Naive thymus-derived CD8-positive, alpha-beta T cell (primary cell): ENCODE measurements at places on chromosomes 5 and 9.

DNA sequence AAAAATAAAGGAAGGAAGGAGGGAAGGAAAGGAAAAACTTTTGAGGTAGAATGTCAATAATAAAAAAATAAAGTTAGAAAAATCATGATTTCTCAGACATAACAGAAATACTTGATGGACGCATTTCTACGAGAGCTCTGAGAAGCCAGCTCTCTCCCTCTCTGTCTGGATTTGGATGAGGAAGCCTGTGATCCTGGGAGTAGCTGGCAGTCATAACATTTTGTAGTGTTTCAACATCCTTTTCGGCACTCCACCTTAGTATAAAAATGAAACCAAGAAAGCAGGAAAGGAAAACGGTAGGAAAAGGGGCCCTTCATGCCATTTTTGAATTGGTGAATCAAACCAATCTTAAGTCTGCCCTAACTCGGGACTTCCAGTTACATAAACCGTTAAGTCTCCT, 321.3 kb downstream of the EPB41L4A start:
- no peak for DNase-seq

DNA sequence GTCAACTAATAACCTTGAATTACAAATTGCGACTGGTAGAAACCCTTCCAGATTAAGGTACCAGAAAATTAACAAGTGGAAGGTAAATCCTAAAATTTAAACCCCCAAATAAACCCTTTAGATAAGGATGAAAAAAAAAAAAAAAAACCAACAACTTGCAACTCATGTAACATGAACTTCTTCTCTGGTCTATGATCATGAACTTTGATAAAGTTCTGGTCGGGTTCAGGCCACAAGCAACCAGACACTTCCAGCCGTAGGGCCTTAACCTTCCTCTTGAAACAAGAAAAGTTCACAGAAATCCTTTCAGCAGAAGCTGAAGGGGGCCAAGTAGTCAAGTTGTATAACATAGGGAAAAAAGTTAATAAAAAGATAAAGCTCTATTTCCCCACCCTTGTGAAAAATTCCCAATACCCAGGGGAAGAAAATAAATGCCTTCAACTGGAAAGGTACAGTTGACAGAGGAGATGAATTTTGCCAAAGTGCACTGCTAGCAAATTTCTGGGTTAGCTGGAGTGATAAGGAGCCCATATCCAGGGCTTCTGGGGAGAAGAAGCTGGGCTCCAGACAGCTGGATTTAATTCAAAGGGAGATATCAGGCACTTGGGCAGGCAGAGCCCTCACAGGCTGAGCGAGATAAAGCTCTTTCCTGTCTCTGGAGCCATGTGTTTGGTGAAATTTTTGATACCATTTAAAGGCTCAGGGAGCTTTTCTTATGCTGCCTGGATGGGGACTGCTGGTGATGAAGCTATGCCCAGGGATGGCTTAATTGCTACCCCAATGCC, 234.2 kb upstream of the PANK3 start:
- DNase-seq, result no peak

DNA sequence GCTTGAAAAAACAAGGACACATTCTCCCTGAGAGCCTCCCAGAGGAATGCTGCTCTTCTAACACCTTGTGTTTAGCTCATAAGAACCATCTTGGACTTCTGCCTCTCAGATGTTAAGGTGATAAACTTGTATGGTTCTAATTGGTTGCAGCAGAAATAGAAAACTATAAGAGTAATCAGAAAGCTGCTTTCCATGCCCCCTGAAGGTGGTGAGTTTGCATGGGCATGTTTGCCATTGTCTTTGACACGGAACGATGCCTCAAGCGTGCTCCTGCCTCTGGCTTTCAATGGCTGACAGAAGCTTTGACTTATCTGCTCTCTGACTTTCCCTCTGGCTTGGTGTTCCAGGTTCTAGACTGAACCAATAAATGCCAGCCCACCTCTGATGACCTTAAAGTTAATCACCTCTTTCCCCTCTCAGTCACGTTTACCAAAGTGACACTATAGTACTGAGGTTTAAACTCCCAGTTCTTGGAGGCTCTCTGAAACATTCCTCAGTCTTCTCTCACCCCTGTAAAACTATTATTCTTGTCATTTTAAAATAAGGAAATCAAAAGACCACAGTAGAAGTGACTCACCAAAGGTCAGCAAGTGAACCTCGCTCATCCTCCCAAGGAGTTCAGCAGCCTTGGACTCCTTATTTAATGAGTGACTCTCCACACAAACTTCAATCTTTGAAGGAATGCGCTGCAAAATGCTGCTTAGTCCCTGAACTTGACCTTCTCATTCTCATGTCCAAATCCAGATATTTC, 103.6 kb downstream of the PIK3R1 start:
- no peak for DNase-seq

DNA sequence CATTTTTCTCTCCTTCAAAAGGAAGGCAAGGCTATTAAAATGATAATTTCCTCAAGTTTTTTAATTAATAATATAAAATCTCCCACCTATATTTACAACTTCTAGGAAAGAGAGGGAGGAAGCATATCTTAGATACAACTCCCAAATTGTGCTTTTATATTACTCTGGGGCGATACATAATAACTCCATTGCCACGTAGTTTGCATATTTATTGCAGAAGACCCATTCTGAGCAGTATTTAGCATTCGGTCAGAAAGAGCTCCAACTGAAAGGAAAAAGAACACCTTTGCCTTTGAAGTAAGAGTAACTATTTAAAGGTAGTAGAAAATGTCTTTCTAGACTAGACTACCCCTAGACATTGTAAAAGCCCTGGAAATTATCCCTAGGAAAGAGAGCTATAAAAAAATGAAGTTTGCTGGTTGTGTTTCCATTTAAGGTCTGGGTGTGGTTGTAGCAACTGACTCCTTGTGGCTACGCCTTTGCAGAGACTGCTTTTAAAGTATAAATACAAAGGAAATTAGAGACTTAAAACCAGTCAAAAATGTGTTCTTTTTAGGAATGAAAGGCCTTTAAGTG, 566.1 kb downstream of the ZNF608 start:
- no peak for DNase-seq

DNA sequence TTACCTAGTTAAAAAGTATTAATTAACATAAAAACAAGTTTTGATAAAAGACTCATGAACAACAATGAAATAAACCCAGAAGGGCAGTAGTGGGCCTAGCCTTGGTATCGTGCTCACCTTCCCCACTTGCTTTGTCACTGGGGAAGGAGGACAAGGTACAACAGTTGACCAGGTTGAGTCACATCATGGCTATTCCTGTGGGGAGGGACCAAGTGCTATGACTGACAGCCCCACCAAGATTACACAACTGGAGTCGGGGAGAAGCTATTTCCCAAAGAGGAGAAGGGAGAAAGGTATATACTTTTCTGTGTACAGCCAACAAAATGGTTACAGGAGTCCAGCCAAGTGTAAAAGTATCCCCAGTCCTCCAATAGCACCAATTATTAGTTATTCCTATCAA, 251.3 kb upstream of the RFX3 start:
- no peak for DNase-seq

GRCh38 chr9:38622951-38623350, 2.6 kb upstream of the ANKRD18A start:
- DNase-seq, result no peak

DNA sequence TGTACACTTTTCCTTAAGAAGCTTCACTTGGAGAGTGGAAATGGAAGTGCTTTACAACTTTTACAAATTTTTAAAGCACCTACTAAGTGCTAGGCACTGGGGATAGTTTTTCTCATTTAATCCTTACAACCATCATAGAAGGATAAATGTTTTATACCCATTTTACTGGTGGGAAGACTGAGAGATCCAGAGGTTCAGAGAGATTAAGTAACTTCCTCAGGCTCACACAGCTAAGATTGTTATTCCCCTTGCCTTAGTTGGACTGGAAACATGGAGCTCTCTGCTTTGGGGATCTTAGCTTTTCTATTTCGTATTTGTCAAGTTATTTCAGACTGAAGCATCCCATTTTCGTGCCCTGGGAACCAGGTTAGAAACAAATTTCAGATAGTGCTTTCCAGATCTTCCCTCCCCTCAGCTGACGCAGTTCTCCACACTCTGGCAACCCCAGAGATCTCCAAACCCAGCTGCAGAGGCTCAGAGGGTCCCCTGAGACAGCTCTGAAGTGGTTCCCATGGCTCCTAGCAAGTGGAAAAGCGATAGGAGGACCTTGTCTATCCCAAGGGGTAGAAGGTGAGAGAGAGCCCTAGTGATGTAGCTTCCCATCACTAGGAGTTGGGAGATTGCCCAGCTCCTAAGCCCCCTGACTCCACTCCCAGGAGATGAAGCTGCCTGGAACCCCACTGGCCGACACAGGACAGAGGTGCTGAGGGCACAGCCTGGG, 16.2 kb upstream of the GABBR2 start:
- no peak for DNase-seq

GRCh38 chr5:154273028-154273617, 82.6 kb downstream of the GALNT10 start:
- no peak for DNase-seq

- DNase-seq, result no peak
These were observed 103.3 kb downstream of the AUH start for GRCh38 chr9:91258451-91258850.

- DNase-seq, result no peak
These were observed 109.3 kb downstream of the JAKMIP2 start for GRCh38 chr5:147673266-147673665.

GRCh38 chr5:133006653-133007052, 19.7 kb downstream of the ZCCHC10 start:
- no peak for DNase-seq

GRCh38 chr5:3105581-3105980, 354.1 kb upstream of the IRX2 start:
- no peak for DNase-seq

GRCh38 chr5:132765311-132766019, 11.6 kb downstream of the SEPTIN8 start:
- DNase-seq, result no peak

DNA sequence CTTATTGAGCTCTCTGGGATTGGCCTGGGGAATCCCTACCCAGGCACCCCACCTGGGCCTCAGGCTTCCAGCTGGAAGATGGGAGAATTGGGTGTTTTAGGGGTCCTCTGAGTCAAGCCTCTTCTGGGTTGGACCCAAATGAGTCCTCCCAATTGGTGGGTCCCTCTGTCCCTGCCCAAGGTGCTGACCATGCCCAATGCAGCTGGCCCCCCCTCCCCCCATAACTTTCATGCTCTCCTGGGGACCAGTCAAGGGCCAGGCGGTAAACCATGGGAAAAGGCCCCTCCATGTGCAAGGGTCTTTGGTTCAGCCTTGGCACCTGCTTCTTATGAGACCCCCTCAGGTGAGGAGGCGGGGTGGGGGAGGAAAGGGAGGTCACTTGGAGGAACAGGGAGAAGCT, 3.4 kb upstream of the PSD2 start:
- DNase-seq, result no peak

DNA sequence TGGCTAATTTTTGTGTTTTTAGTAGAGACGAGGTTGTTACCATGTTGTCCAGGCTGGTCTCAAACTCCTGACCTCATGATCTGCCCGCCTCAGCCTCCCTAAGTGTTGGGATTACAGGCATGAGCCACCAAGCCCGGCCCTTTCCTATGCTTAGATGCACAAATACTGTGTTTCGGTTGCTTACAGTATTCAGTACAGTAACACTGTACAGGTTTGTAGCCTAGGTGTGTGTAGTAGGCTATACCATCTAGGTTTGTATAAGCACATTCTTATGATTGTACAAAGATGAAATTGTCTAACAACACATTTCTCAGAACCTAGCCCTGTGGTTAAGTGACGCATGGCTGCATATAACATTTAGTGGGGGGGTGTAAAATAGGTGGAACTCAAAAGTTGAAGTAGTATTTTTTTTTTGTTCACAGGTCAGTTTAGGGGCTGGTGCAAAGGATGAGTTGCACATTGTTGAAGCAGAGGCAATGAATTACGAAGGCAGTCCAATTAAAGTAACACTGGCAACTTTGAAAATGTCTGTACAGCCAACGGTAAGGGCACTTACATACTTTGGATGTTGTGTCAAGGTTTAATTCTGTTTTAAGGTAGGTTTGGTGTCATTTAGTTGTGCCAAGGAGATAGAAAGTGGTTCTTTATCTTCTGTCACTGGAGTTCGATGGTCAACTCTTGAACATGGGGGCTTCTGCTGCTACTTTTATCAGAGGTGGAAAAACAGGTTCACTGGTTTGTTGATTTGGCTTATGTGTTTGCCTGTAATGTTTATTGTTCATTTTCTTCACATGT, 3.4 kb downstream of the NPM1 start:
- no peak for DNase-seq

DNA sequence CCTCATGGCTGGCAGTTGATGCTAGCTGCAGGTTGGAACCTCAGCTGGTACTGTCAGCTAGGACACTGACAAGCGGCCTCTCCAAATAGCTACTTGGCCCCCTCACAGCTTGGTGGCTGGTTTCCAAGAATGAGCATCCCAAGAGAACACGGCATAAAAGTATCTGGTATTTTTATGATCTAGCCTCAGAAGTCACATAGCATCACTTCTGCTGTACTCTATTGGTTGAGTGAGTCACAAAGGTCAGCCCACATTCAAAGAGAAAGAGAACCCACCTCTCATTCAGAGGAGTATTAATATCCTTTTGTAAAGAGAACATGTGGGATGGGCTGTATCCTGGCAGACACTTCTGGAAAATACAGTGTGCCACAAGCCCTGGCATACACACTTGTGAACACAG, 6.0 kb upstream of the SIL1 start:
- DNase-seq, result no peak

DNA sequence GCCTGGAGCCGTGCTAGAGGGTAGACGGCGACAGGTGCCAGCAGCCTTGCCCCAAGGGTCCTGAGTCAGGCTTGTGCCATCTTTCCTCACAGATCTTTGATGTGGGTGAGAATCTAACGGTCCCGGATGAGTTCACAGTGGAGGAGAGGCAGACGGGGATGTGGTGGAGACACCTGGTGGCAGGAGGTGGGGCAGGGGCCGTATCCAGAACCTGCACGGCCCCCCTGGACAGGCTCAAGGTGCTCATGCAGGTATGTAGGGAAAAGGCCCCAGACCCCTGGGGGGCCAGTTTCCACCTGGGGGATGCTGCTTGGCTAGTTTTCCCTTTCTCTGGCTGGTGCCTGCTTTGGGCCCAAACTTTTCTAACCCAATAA, 24.0 kb downstream of the PTGES2 start:
- no peak for DNase-seq

DNA sequence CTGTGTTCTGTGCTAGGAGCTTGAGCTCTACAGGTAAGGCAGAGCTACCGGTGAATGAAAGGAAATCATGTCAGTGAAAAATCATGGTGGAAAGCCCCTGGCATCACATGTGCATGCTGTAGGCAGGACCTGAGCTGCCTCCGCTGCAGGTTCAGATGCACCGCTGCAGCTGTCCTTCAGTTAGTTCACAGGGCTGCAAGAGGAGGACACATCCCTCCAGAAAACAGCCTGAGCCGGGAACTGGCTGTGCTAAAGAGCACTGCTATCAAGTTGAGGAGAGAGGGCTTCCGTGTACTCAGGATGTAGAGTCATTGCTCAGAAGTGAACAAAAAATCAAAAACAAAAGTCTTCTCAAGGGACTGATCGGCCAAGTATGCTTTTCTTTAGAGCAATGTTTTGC, 138.6 kb downstream of the ERCC6L2 start:
- peak; percentile 68 for DNase-seq

DNA sequence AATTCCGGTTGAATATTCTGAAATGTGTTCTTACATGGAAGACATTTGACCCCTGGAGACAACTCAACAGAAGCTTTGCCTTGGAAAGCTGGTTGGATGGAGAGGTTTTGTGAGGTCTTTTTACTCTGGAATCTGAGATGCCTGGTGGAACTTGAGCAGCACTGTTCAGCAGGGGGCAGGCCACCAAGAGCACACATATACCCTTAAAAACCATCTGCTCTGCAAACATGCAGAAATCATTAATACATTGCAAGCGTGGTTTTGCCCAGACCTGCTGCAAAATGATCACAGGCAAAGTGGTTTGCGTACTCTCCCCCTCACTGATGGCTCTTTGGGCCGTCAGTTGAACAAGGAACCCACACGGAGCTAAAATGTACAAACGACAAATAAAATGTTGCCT, 32.8 kb upstream of the DAP start:
- DNase-seq, result no peak
